ENCODE measurements at places on chromosomes 4 and X. TPM values are rescaled to one million over a fixed set of nuclear protein-coding genes. Genes with fewer than 3 reads are reported as not detected.

GRCh38 chrX:13968198-13968597 is 61.5 kb downstream of the GEMIN8 start:
- no peak for DNase-seq

- no peak for DNase-seq
These were observed 155.3 kb upstream of the HAND2 start for GRCh38 chr4:173685165-173685830.

DNA sequence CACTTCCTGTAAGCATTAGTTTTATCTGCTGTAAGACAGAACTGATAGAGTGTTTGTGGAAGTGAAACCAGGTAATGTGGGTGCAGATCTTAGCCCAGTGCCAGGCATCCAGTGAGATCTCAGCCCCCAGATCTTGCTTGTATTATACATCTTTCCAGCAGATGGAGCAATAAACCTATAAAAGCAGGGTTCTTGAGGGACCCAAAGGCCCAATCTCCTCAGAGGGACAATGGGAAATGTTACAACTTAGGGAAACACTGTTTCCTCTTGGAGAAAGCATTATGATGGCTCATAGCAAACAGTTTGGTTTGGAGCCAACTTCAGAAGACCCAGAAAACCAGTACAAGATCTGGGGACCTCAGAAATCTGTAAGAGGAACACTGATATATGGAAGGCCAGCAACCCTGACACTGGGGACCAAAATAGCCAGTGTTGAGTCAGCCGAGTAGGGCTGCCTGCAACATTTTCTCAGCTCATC is 206.3 kb downstream of the SLC7A11 start:
- DNase-seq = no peak

DNA sequence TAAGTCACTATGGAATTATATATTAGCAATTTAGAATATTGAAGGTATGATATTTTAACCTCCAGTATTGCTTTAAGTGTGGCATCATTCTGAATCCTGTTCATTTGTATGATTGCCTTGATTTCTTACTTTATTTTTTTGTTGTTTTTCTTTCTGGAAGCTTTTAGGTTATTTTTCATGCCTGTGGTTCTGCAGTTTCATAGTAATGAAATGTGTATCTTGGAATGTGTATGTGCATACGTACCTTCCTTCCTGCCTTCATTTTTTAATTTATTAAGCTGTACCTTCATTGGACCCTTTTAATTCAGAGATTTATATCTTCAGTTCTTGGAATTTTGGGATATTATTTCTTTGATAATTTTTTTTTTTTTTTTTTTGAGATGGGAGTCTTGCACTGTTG is 22.1 kb downstream of the CPEB2 start:
- DNase-seq = no peak

Gene UPF3B
- 13.5 TPM for polyA plus RNA-seq

GRCh38 chrX:119107206-119107605 is 20.4 kb downstream of the KIAA1210 start:
- DNase-seq = no peak

DNA sequence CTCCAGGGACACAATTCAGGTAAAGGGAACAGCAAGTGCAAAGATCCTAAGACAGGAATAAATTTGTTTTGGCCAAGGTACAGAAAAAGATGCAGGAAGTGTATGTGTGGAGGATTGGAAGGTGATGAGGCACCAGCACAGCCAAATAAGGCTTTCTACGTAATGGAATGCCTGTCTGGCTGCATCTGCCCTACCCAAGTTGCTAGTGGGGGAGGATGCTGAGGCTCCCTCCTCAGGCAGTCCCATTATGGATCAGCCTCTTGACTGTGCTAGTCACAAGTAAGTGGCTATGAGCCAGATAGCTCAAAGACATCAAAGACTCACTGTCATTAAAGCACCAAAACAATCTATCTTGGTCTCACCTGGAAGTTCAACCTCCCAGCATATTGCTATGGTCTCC is 300.9 kb upstream of the FAT4 start:
- no peak for DNase-seq

Gene FAM9C
- 0.28 TPM for polyA plus RNA-seq

Gene PPEF2
- polyA plus RNA-seq = 0.30 TPM

DNA sequence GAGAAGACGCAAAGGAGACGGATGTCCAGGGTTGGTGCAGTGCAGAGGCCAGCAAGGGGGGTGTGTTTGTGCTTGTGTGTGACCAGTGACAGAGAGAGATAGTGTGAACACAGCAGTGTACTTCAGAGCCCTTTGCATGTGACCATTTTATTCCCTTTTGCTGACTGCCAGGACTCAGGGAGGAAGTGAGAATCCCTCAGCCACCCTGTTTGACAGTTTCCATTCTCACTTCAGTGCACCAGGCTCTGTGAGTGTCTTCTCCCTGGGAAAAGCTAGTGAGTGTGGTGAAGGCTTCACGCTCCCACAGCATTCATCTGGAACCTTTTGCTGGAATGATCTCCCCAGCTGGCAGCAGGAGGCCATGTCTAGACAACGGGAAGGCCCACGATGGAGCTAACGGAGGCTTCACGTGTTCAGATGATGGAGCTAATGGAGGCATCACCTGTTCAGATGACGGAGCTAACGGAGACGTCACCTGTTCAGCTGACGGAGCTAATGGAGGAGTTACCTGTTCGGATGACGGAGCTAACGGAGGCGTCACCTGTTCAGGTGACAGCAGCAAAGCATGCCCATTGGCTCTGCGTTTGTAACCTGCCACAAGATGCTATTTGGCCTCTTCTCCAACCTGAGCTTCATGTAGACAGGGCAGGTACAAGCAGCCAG is 195.4 kb downstream of the AFAP1 start:
- DNase-seq = no peak

GRCh38 chr4:182155806-182156205 is 87.4 kb upstream of the TENM3 start:
- DNase-seq = no peak

DNA sequence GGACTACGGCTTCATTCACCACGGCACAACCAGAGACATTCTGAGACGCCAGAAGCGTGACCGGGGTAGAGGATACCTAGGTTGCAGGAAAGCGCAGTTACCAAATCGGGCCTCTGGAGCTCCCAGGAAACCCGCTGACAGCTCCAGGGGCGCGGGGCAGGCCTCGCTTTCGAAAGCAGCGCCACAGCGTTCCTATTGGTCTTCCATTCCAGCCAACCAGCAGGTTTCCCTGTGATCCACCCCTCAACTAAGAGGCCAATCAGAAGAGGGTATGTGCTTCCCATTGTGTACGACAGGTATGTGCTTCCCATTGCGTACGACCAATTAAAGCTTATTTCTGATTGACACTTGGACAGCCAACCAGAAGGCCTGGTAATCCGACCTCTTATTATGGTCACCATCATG is 14.9 kb downstream of the SNX12 start:
- DNase-seq = no peak

GRCh38 chrX:2311501-2311900 is 189.3 kb downstream of the DHRSX start:
- no peak for DNase-seq

GRCh38 chr4:172546782-172547181 is 621.8 kb upstream of the GALNT7 start:
- no peak for DNase-seq

Gene IQCM
- polyA plus RNA-seq = not detected

Gene CTSO
- polyA plus RNA-seq = 26.0 TPM

GRCh38 chr4:26094076-26094475 is 180.1 kb downstream of the SMIM20 start:
- no peak for DNase-seq

GRCh38 chr4:55386073-55386472 is 9.7 kb upstream of the TMEM165 start:
- no peak for DNase-seq
